Thymus (tissue), 14 donors: ENCODE measurements at places on chromosomes 7 and 10.

- DNase-seq, result no peak
These were observed 90.4 kb downstream of the SVOPL start for GRCh38 chr7:138610671-138611170.

- no peak for DNase-seq
These were observed 96.5 kb upstream of the NAMPT start for GRCh38 chr7:106381252-106381651.

- no peak for DNase-seq
These were observed 51.9 kb downstream of the EPC1 start for GRCh38 chr10:32295027-32295426.

- no peak for DNase-seq
These were observed 232.9 kb upstream of the PTN start for GRCh38 chr7:137576481-137576880.

GRCh38 chr7:80827239-80827633, 91.6 kb downstream of the SEMA3C start:
- DNase-seq, result no peak

DNA sequence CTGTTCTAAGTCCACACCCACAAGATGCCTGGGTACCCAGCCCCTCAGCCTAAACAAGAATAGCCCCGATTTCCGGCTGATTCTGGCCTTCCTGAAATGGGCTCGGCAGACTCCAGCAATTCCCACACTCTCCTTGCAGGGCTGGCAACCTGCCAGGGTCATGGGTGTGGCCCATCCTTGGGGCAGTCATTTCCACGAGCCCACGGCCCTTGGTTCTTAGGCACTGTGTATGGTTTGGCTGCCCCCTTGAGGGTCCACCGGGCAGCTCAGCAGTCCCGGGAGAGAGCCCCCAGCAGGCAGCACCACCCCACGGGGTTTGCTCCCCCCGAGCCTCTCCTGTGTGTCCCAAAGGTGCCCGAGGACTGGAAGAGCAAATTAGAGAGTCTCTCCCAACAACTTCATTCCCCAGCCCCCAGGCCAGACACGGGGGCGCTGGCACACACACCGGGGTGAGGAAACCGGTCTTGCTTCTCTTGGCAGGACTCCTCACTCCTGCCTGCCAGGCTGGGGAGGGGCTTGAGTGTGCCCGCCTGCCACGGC, 142.2 kb downstream of the EMX2 start:
- no peak for DNase-seq

DNA sequence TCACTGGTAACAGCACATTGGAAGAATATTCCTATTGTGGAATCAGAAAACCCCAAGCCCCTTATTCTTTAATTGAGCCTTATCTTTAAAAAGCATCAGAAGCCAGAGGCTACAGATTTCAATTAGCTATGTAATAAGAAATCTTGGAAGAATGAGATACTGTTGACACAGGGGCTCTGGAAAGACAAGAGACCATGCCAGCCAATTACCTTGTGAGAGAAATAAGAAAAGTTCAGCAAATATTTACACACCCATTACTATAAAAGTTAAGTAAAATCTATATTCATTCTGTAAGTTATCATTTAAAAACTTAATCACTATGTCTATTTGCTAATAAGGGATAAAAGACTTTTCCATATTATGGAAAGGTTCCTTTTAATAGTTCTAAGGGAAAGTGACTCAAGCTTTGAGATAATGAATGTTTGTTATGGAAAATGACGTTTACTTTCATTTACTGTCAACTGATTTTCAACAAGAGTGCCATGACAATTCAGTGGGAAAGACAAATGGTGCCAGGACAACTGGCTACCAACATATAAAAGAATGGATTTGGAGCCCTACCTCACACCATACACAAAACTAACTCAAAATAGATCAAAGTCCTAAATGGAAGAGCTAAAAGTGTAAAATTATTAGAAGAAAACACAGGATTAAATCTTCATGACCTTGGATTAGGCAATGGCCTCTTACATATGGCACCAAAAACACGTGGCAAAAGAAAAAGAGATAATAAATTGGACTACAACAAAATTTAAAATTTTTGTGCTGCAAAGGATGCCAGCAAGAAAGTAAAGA, 28.3 kb downstream of the ZFAND2A start:
- no peak for DNase-seq

- no peak for DNase-seq
These were observed 628 bp downstream of the TAF6 start for GRCh38 chr7:100118388-100119071.

GRCh38 chr7:36109013-36109627, 43.9 kb upstream of the EEPD1 start:
- no peak for DNase-seq

GRCh38 chr7:99033765-99034164, 110.1 kb downstream of the SMURF1 start:
- no peak for DNase-seq
